ENCODE measurements at places on chromosomes 1 and 21. TPM values are rescaled to one million over a fixed set of nuclear protein-coding genes. Genes with fewer than 3 reads are reported as not detected.

TOR1AIP2 gene
- total RNA-seq: 84.1 TPM

CFAP298 gene
- total RNA-seq: 15.1 TPM

AADACL3 gene
- total RNA-seq: not detected

MPL gene
- total RNA-seq: 0.15 TPM

SYCP1 gene
- not detected for total RNA-seq

VANGL2 gene
- total RNA-seq: 0.20 TPM

RPAP2 gene
- total RNA-seq: 10.5 TPM

COL24A1 gene
- total RNA-seq: not detected

CR1 gene
- total RNA-seq: 1.0 TPM

LCE1F gene
- not detected for total RNA-seq

CACHD1 gene
- 1.0 TPM for total RNA-seq

NIBAN1 gene
- total RNA-seq: 0.96 TPM

SEMA6C gene
- total RNA-seq: 6.4 TPM

DIO1 gene
- 39.4 TPM for total RNA-seq

CNIH3 gene
- total RNA-seq: 1.7 TPM

FMO2 gene
- total RNA-seq: 8.1 TPM

S100A2 gene
- 0.55 TPM for total RNA-seq

HCN3 gene
- 2.5 TPM for total RNA-seq

ABL2 gene
- total RNA-seq: 4.5 TPM

BCL2L15 gene
- 0.13 TPM for total RNA-seq

PPIAL4G gene
- not detected for total RNA-seq

SPATA1 gene
- 1.6 TPM for total RNA-seq

FCN3 gene
- total RNA-seq: 101 TPM

Measured in left lobe of liver (tissue), 2 donors.